AML-193 (cell line): ENCODE measurements at places on chromosomes 12 and 14.

DNA sequence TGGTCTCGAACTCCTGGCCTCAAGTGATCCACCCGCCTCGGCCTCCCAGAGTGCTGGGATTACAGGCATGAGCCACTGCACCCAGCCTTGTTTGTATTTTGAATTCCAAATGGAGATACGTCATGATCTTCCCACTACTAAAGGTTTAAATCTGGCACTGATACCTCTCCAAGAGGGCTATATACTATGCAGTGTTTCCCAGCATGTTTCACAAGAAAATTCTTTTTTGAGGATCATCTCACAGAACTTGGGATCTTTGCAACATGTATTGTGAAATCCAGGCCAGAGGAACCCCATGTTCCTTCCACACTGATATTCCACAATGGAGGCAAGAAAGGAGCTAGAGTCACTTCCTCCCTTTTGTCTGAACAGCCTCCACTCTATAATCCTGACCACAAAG, 112.7 kb downstream of the NT5DC3 start:
- no peak for DNase-seq

DNA sequence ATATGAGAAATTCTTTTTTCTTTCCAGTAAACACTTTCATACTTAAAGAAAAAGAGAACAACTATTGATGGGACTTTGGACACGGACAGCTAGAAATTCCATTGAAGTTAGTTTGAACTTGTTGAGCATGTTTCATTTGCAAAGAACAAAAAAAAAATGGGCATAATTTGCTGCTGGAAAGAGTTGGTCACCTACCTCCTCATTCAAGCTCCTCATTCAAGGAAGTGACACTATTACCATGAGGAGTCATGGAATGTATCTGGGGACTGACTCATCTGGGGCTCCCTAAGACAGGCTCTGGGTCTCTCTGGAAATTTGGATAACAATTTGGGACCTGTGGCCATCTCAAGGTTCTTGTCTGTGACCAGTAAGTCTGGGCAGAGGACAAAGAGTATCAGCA, 50.4 kb downstream of the KICS2 start:
- no peak for DNase-seq

GRCh38 chr12:127008755-127009403, 1258.1 kb upstream of the TMEM132C start:
- no peak for DNase-seq

GRCh38 chr14:37583358-37584210, 11.5 kb downstream of the FOXA1 start:
- no peak for DNase-seq

DNA sequence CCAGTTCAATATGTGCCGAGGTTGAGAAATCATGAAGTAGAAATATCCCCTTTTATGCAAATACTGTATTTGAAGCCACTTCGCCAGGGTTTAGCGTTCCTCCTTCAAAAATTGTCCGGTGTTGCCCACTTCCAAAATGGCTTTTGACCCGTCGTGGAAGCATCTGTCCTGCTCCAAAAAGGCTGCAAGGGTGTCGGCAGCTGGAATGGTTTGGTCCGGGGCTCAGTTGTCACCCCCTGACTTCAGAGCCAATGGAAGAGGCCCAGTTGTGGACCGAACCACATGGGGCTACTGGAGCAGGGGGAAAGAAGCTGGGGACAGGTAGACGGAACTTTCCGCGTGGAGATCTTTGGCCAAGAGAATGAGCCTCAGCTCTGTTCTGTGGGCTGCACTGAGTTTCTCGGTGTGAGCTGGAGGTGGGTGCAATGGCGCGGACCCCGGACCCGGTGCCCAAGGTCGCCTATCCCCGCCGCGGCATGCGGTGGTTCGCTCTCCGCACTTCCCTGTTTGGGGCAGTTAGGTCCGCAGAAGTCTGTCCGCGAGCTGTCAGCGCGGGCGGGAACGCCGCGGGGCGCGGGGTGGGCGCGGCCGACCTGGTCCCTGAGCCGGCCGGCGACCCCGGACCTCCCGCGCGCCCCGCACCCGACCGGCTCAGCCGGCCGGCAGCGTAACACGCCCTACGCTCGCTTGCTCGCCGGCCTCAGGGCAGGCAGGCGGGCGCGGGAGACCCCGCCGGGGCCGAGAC, at the start of gene ANKRD13A:
Gene ANKRD13A (plus strand): TSS at position 527 of the 745 bp plus-strand sequence. CDS start 259 bp downstream, outside the sequence.
- DNase-seq, result peak; percentile 83

DNA sequence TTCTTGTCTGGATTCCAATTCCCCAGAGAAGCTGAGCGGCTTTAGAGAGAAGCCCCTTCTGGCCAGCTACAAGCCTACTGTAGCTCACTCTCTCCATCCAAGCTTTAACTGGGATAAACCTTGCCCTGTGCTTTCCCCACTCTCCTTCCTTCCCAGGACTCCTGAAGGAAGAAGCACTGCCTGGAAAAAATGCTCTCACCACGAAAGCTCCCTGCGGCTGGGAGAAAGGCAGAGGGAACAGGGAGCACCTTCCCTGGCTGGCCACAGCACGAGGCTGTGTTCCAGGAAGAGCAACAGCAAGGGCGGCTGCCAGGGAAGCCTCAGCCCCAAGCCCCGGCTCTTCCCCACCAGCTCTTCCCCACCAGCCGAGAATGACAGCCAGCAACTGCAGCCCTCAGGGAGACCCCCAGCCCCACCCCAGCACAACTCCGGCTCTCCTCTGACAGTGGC, 40.8 kb upstream of the PNMA1 start:
- no peak for DNase-seq

- no peak for DNase-seq
Measured at GRCh38 chr12:92338671-92339070, 193.0 kb upstream of the BTG1 start.

- no peak for DNase-seq
Measured at GRCh38 chr12:93453633-93454032, 11.9 kb upstream of the UBE2N start.

DNA sequence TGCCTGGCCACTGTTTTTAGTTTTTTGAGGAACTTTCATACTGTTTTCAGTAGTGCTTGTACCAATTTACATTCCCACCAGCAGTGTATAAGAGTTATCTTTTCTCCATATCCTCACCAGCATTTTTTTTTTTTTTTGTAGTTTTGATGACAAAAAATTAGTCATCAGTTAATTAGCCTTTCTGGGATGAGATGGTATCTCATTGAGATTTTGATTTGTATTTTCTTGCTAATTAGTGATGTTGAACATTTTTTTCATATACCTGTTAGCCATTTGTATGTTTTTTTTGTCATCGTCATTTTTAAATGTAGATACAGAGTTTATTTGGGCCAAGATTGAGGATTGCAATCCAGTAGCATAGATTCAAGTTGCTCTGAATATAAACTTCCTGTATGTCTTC, 19.3 kb downstream of the TBC1D15 start:
- DNase-seq, result no peak

GRCh38 chr12:48816143-48816854, 2.0 kb upstream of the CACNB3 start:
- DNase-seq, result no peak

DNA sequence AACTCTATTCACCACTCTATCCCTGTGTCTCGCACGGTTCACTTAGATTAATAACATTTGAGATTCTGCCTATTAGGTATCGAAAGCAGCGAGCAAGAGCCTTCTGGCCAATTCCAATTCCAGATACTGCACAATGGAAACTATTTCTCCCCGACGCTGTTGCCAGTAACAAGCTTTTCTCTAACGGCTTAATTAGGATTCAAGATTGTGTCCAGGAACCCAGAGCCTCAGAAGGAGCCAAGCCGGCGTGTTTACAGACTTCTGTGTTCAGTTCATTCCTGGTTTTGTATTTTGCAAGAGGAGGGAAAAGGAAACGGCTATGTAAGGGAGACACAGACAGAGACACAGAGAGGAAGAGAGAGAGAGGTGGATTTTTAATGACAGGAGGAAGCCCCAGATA, 185.6 kb downstream of the DICER1 start:
- DNase-seq, result no peak

DNA sequence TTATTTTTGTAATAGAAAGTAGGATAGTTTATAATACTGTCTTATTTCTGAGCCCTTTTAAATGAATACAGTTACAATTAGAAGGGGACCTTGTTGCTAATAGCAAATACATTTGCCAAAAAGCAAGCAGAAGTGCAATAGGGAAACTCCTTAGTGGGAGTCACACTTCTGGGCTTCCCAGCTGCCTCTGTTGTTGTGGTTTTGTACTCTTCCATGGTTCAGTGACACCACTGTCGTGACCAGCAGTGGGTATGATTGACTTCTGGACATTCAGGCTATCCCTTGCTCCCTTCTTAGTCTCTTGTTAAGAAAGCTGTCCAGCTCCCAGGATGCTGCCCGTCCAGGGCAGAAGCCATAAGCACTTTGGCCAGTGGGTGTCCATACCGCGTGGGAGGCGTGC, 22.6 kb downstream of the TCTN1 start:
- no peak for DNase-seq

GRCh38 chr12:6759741-6760140, 6.4 kb upstream of the PTMS start:
- no peak for DNase-seq

DNA sequence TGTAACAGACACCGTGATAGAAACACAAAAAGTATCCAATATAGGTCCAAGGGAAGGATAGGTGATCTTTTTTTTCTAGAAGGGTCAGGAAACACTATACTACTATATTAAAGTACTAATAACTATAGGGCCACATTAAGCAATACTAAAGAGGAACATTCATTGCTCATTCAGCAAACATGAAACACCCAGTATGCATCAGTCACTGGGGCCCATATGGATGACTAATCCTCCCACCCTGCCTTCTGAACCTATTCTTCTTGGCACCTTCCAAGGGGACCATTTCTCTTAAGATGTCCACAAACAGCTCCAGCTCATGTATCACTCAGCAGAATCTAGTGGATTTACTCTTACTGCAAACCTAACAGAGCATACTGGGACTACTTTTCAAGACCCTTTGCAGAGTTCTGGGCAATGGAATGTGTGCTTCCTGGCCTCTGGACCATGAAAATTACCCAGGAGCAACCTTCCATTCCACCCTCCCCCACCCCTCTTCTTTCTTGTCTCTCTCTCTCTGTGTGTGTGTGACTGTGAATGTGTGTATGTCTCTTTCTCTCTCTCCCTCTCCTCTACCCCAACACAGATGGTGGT, 187.9 kb downstream of the EPS8 start:
- DNase-seq, result peak; percentile 11

DNA sequence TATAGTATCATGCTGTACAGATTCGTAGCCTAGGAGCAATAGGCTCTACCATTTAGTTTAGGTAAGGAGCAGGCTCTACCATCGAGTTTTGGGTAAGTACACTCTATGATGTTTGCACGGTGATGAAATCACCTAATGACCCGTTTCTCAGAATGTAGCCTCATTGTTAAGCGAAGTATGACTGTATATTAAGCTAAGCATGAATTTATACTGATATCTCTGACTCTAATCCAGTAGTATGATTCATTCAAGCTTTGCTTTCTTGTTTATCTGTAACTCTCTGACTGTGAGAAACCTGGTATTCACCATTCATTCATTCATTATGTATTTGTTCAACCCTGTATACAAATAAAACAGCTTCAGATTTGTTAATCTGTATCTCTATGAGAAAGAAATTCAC, 283.9 kb upstream of the PRICKLE1 start:
- no peak for DNase-seq

DNA sequence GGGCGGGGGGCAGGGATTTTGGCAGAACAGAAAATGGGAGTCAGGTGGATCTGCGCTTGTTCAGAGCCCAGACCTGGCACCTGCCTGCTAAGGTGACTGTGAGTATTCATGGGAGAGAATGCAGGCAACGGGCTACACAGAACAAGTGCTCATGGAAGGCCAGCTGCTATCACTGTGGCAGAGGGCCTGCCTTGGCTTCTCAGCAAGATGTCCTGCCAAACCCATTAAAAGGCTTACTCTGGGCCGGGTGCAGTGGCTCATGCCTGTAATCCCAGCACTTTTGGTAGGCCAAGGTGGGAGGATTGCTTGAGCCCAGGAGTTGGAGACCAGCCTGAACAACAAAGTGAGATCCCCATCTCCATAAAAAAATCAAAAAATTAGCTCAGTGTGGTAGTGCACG, 21.0 kb downstream of the DIO3 start:
- no peak for DNase-seq

DNA sequence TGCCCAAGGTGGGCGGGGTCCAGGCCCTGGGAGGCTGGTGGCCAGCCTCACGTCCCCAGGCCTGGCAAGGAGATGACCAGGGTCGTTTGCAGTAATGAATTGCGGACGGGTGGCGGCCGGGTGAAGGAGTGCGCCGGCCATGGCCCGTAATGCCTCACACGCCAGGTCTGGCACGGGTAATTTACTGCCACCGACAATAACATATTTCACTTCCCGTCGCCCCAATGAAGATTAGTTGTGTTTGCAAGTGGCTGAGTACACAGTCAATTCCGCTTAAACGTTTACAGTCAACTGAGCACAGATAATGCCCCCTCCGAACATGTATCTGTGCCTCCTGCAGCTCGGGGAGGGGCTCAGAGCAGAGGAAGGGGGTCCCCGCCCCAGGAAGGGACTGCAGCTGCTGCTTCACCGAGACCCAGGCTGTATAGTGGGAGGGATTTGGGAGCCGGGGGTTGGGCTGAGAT, 48.3 kb downstream of the MVK start:
- DNase-seq, result no peak

DNA sequence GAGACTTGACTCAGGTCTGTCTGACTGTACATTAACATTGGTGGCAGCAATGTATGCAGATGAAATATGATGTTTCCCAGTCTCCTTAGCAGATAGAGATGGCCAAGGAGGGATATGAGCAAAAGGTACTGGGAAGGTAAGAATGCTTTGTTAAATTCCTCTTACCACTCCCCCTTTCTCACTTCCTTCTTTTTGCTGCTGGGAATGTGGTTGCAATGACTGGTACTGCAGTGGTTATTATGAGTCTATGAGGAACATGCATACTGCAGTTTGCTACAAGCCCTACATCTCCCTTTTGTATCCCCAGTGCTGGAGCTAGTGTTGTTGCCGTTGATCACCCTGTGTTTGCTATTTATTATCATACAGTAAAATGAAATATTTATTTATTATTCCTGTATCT, 35.9 kb downstream of the ALDH1L2 start:
- no peak for DNase-seq

DNA sequence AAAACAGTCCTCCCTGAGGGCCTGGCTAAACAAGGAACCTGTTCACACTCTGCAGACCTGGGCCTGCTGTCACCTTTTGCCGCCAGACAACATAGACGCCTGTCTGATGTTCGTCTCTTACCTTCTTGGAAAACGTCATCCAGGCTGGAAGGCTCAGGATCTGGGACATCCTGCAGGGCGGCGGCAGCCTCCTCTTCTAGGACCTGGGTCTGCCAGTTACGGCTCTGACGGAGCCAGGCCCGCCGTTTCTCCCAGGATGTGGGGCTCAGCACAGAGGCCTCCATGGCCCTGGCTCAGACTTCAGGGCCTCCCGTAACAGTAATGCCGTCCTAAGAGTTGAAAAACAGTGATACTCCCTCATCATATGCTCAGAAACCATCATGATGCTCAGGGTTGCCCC, 10.3 kb downstream of the TESPA1 start:
- DNase-seq, result no peak

GRCh38 chr14:49950275-49951228, 57.7 kb downstream of the ARF6 start:
- no peak for DNase-seq

DNA sequence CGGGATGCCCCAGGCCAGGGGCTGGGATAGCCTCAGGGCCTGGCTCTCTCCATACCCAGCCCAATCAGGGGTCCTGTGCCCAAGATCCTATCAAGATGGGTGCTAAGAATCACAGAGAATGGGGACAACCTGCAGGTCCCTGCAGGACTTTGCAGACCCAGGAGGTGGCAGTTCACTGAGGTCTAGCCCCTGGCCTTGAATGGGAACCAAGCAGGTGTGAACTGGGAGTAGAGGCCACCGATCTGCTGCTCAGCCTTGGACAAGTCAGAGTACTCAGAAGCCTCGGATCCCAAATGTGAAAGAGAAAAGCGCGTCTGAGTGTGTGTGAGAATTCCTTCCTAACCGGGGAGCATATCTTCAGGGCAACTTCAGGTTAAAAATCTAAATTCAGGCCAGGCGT, 76.2 kb downstream of the ARL6IP4 start:
- no peak for DNase-seq
